Kidney (tissue), 22 donors: ENCODE measurements at places on chromosomes 5 and 9.

GRCh38 chr5:168446983-168447619 lies 39.2 kb upstream of the RARS1 start:
- DNase-seq: no peak

DNA sequence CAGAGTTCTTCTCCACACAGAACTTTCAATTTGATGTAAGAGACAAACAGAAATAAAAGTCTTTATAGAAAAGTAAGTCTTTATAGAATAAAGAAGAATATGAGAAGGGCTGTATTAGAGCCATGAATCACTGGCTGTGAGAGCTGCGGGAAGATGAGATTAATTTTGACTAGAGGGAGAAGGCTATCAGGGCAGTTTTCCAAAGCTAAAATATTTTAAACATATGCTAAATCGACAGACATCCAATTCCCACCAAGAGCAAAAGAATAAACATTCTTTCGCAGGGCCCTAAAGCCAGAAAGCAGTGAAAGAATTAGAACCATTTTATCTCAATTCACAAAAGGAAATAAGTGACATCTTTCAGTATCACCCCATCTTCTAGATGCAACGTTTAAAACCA lies 208.3 kb upstream of the MAP3K1 start:
- no peak for DNase-seq

DNA sequence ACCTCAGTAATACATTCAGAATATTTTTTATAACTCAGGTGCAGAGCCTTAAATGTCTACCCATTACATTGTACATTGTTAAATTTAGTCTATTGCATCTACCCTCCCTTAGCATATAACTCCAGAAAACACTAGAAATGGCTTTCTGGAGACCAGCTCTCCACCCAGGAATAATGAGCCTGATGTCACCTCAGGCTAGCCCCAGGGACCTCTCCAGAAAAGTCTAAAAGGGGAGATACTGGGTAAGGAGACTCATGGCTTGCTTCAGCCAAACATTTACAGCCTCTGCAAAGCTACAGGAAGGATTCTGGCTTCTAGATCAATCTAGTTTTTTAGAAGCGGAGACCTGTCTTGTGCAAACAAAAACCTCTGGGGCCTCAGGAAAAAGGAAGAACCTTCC lies 13.8 kb upstream of the SUSD1 start:
- no peak for DNase-seq

- DNase-seq: no peak
These were observed 3.9 kb upstream of the FBXO4 start for GRCh38 chr5:41921166-41921565.

DNA sequence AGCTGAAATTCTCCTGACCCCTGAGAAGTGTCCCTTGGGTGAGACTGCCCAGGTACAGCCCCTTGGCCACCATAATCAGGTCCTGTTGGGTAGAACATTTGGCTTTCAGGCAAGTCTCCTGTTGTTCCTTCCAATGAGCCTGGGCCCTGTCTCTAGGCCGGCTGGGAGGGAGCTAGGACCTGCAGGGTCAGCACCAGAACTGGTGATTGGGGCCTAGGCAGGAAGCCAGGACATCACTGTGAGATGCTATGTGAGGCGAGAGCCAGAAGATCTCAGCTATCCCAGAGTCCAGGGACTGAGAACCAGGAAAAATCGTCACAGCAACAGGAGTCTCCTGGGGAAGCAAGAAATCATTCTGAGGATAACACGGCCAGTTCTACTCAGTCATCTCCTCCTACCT lies 51.5 kb downstream of the PCDH1 start:
- no peak for DNase-seq

DNA sequence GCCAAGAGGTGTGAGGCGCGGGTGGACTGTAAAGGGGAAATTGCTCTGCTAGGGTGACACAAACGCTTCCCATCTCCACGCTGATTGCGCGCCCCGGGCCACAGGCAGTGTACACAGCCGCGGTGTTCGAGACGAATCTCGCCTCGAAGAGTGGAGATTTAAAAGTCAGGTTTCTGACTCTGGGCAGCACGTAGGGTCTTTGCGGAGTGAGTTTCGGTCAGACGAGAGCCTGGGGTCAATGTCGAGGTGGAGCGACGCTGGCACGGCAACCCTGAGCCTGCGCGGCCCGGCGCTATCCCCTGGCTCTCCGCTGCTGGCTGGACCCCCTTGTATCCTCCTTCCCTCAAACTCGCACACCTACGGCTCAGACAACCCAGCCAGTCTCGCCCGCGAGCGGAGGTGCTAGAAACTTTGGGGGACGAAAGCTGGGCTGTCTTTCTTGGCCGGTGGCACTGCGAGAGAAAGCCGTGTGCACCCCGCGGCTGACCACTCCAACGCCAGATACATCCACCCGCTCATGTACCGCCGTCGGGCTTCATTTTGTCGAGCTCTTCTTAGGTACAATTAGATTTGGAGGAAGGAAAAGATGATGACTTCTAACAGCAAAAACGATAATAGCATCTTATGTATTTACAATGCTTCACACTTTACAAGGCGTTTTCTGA lies 5.4 kb upstream of the FOXB2 start:
- DNase-seq: no peak
